Right lung (tissue), 10 donors: ENCODE measurements at places on chromosomes 1 and 21. TPM values are rescaled to one million over a fixed set of nuclear protein-coding genes. Genes with fewer than 3 reads are reported as not detected.

Gene MMEL1
- 3.9 TPM for polyA plus RNA-seq

DNA sequence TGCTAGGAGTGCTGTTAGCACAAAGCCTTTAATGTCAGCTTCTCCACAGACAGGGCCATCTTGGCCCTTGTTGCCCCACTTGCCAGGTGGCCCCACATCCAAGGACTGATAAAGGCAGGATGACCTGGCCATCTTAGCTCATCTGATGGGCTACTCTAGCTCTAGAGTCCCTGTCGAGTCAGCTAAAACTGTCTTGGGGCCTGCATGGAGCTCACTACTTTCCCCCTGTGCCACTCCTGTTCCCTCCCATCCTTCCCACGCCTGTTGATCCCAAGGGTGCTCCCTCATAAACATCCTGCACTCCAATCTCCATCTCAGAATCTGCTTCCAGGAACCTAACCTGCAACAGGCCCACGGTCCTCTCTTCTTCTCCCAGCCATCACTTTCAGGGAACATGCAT is 652 bp upstream of the GPX7 start:
- no peak for DNase-seq

Gene MMP23B
- 66.6 TPM for polyA plus RNA-seq

DNA sequence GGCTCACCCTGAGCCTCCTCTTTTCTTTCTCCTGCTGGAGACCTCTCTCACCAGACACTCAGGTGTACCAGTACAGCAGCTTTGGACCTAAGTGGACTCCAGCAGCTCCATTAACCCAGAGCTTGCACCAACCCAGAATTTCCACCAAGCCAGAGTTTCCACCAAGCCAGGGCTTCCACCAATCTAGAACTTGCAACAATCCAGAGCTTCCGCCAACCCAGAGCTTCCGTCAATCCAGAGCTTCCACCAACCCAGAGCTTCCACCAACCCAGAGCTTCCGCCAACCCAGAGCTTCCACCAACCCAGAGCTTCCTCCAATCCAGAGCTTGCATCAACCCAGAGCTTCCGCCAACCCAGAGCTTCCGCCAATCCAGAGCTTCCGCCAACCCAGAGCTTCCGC is 23.2 kb downstream of the CRYAA start:
- DNase-seq = no peak

DNA sequence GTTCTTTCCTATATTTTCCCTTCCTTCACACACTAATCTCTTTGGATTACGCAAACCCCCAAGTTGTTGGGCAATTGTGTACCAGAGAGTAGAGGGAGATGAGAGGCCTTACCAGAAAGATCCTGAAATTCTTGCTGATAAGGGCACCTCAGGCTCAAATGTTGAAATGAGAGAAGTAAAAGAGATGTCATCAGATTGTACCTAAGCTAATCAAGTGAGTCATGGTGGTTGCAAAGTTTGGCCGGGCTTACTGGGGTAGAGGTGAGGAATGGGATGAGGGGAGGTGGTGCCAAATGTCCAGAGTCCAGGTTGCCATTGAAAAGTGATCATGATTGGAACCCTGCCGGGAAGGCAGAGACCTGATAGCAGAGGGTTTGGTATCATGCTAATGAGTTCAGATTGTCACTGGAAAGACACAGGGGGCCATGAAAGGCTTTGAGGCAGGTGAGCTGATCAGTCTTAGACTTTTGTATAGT is 43.1 kb downstream of the OPTC start:
- DNase-seq = no peak

Gene ODF2L
- 80.4 TPM for polyA plus RNA-seq

DNA sequence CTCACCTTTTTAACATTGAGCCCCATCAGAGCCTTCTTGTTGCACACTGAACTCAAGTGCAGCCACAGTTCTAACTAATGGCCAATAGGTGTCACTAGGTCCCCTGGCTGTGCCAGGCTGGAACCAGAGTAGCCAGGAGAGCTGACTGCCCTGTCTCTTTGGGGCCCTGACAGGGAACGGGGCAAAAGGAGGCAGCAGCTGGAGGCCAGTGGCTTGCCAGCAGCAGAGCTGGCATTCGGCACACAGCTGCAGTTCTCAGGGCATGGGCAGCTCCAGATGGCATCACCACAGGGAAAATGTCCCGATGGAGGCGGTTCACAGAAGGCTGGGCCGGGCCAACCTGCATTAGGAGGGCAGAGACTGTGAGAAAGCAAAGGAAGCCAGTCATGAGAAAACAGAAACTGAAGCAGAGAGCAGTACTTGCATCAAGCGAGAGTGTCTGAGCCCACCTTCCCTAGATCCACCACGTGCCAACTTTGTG is 188.6 kb downstream of the FCRL5 start:
- no peak for DNase-seq

DNA sequence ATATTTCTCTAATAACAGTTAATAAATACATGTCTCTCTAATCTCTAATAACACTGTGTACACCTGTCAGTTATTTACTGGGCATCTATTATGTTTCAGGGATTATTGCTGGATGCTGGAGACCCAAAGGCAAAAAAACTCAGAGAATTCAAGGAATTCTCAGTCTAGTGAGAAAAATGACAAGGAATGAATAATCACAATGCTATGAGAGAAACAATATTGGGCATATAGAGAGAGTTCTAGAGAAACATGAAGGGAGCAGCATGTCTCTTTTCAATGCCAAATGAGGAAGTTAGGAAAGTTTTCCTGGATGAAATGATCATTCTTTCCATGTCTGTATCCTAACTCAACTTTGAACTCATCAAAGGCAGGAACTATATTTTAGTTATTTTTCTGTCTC is 82.8 kb downstream of the TNFSF18 start:
- DNase-seq = no peak

GRCh38 chr1:53547231-53547790 is 88.1 kb downstream of the DMRTB1 start:
- DNase-seq = no peak
